ENCODE measurements at places on chromosomes 1 and 21.

GRCh38 chr1:207401578-207401977 lies 52.5 kb upstream of the CR2 start:
- no peak for DNase-seq

GRCh38 chr21:37983336-37984095 lies 67.3 kb upstream of the KCNJ6 start:
- no peak for DNase-seq

- DNase-seq = no peak
Measured at GRCh38 chr1:29668551-29669157, 432.3 kb downstream of the PTPRU start.

GRCh38 chr1:156704930-156705320 lies 458 bp downstream of the CRABP2 start:
- DNase-seq = no peak

- no peak for DNase-seq
Measured at GRCh38 chr1:116417678-116418077, 44.6 kb downstream of the ATP1A1 start.

DNA sequence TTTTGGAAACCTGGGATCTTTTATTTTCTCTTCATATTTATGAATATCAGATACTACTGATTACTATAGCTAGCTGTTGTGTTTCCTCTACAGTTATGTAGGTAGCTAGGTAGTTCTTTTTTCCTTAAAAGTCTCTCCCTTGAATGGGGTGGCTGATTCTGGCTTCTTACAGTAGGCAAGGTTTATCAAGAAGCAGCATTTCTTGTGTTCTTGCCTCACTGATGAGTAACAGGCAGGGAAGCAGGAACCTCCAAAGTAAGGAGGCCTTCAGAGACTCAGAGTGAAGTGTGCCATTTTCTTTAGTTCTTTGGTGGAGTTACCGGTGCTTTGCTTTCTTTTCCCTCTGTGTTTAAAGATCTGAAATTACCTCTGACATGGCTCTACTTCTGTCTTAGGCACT lies 56.0 kb downstream of the ZMYM4 start:
- DNase-seq = no peak

DNA sequence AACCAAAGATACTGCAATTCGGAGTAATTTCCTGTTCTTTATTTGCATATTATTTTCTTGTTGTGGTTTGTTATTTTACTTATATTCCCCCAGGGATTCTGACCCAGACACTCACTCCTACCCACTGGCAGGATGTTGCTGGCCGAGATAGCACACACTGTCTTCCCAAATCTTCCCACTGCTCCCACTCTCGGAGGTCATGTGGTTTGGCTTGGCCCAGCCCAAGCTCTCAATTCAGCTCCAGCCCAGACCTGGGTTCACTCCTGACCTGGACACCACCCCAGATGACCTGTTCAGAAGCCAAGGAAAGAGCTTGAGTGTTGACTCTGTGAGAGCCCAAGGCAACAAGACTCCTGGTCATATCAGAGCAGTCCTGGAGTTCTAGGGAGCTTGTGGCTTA lies 1.2 kb upstream of the FAM43B start:
- no peak for DNase-seq

DNA sequence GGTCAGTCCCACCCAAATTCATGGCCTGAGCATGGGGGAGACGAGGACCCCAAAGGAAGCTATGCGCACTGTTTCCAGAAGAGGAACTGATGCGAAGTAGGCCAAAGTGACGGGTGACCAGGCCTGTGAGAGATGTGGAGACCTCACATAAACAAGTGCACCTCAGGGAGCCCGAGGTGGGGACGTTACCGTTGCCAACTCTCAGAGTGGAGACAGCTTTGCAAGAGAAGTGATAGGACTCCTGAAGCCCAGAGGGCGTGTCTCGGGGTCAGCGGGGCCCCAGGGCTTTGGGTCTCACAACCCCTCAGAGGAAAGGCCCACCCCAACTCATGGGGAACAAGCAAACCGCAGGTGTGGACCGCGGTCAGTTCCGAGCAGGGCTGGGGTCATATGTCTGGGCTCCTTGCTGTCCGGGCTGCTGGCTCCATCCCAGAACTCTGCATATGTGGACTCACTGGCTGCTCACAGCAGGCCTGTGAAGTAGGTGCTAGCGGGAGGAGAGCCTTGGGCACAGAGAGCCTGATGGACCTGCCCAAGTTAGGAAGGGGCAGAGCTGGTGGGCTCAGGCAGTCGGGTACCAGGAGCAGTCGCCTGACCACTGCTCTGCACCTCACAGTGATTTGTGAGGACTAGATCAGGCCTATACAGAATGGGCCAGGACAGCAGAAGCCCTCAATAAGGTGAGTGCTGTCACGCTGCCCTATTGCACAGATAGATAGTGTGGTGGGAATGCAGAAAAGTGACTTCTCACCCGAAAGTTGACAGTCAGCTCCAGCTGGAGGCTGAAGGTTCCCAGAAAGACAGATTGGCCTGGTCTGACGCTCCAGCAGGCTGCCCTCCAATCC lies 26.2 kb downstream of the STUM start:
- DNase-seq = no peak

DNA sequence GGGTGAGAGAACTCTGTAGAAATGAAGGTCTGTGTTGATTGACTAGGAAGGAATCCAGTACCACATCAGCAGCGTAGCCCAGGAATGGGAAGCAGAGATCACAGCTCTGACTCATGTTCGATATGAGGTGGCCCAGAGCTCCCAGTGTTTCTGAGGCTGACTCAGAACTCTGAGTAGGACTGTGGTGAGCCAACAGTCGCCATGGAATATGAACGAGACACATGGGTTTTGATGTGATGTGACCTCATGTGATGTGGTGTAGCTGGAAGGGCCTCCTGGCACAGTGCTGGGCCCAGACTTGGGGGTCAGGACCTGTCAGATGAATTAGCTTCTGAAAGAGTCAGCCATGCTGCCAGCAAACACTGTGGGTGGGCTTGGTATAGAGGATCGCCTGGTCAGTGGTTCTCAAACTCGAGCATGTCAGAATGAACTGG lies 237.0 kb downstream of the MRPL39 start:
- no peak for DNase-seq

DNA sequence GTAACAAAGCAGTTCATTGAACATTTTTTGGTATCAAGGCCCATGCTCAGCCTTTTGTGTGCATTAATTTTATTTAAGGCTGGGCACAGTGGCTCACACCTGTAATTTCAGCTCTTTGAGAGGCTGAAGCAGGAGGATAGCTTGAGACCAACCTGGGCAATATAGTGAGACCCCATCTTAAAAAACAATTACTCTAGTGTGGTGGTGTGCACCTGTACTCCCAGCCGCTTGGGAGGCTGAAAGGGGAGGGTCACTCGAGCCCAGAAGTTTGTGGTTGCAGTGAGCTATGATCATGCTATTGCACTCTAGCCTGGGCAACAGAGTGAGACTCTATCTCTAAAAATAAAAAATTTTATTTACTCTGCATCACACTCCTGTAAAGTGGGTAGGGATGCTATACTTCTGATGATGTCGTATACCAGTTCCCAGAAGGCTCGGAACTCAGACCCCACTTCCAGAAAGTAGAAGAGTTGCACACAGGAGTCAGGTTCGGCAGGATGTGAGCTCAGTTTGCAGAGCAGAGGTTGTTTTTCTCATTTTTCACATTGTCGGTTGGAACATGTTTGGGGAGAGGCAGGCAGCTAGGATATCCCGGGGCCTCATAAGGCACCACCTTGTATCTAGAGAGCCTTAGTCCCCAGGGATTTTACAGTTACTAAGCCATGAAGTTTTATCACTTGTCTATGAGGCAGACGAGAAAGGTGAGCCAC lies 144.6 kb downstream of the GALNT2 start:
- DNase-seq = no peak

DNA sequence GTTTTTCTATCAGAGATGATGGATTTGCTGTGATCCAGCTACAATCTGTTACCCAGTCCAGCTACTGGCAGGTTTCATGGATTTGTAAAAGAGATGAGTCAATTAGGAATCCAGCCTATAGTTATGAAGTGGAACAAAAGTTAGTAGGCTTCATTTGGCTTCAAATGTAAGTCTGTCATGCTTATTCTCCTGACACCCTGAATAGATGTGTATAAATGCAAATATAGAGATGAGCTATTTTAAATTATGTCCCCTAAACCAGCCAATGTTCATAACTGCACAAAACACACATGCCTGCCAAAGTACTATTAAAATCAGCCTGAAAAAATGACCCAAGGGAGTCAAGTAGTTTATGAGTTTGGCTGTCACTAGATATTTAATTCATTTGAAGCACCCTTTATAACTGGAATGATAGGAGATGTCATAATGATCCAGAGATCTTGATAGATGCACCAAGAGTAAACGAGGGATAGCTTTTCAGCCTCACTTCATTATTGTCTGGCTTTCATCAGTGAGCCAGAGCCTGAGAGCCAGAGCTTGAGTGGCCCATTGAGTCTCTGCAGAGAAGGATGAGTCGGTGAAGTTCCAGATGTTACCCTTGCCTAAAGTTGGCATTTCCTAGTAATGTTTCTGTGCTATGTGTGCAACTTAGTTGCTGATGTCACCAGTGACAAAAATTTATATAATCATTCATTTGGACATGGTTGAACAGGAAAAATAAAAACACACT lies 11.8 kb upstream of the NTMT2 start:
- no peak for DNase-seq

GRCh38 chr1:84272401-84272800 lies 29.1 kb upstream of the SAMD13 start:
- DNase-seq = no peak

DNA sequence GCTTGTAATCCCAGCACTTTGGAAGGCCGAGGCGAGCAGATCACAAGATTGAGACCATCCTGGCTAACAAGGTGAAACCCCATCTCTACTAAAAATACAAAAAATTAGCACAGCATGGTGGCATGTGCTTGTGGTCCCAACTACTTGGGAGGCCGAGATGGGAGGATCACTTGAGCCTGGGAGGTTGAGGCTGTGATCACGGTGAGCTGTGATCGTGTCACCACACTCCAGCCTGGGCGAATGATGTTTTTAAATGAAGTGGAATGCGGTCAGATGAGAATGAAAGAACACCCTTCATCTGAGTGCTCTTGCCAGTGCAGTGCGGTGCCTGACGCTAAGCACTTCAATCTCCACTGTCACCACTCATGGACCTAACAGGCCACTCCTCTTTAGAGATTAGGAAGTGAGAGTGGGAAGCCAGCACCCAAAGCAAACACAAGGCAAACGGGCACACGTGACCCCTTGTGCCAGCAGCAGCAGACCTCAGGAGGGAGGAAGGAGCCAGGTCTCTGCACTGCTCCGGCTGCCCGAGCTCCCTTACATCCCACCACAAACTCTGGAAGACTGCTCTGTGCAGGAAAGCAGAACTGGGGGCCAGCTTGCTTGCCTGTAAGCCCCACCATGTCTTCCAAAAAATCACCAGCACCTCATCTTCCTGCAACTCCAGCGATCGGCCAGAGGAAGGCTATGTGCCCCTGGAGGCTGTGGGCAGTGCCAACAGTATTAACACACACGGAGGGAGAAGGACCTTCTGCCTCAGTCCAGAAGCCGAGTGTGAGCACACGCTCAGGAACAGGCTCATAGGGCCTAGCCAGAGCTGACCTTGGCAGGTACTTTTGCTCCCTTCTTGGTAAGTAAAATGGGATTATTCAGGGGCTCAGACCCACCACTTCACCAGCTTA lies 9.7 kb downstream of the CTNNBIP1 start:
- no peak for DNase-seq

- no peak for DNase-seq
Measured at GRCh38 chr21:14768042-14768441, 221.9 kb upstream of the SAMSN1 start.

GRCh38 chr1:225862581-225862950 lies 19.6 kb downstream of the TMEM63A start:
- no peak for DNase-seq

DNA sequence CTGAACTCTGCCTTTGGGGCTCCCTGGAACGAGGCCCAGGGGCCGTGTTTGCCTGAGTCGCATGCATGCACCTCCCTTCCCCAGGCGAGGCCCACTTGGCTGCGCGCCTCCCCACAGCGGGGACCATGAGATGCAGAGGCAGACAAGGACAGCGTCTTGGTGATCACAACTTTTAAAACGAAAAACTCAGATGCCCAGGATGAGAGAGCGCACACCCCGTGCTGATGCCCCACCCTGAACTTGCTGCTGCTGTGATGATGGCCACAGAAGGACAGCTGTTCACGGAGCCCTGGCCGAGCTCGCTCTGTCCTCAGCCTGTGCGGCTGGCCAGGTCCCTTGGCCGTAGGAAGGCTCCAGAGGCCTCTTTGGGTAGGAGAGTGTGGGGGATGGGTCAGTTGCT lies 11.4 kb upstream of the PRMT2 start:
- DNase-seq = no peak

DNA sequence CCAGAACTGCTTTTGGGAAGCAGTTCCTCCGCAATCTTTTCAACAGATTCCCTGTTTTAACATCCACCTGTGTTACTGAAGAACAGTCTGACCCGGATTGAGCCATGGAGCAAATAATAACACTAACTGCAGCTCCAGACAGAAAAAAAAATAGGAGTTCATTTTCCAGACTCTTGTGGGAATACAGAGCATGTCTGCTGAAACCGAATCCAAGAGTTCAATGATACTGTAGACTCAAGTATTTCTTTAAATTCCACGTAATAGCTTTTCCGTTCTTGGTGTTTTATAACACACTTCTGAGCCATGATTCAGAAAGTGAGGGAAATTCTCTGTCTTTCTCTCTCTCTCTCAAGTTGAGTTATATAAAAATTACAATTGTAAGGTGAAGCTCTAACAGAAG lies 60.6 kb downstream of the DDAH1 start:
- no peak for DNase-seq

DNA sequence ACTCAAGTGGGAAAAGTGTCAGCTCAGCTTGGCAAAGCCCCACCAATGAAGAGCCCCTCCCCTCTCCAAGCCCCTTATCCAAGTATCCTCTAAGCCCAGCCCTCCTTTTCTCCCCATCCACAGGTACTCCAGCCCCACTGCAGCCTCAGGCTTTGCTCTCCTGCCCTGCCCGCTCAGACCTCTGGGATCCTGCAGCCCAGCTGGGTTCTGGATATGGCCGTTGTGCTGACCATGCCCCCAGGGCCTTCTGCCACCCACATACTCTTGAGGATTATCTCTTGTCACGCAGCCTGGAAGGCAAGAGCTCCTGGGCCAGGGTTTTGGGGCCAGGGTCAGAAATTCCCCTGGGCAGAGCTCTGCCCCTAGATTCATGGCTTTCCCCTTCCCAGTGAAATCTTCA lies 4.7 kb downstream of the SHISA4 start:
- no peak for DNase-seq

DNA sequence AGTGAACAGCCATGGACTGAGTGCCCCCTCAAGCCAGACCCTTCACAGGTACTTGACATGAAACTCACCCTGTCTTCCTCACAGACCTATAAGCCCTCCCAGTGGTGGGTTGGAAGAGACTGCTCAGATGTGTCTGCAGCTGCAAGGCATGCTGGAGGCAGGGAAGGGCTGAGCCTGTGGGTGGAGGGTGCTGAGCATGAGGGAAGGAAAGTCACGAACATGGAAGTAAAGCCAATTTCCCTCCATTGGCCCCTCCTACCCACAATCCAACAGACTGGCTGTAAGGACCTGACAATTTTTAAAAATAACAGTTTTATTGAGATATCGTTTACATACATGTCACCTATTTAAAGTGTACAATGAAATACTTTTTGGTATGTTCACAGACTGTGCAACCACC lies 44.1 kb downstream of the RCSD1 start:
- no peak for DNase-seq

- DNase-seq = no peak
Measured at GRCh38 chr1:44089371-44090048, 29.1 kb upstream of the KLF17 start.

All from activated effector memory CD4-positive, alpha-beta T cell treated with Interleukin-2 at 50 U/mL for 16 hours (primary cell).